ENCODE measurements at places on chromosomes 12 and 14. TPM values are rescaled to one million over a fixed set of nuclear protein-coding genes. Genes with fewer than 3 reads are reported as not detected.

DNA sequence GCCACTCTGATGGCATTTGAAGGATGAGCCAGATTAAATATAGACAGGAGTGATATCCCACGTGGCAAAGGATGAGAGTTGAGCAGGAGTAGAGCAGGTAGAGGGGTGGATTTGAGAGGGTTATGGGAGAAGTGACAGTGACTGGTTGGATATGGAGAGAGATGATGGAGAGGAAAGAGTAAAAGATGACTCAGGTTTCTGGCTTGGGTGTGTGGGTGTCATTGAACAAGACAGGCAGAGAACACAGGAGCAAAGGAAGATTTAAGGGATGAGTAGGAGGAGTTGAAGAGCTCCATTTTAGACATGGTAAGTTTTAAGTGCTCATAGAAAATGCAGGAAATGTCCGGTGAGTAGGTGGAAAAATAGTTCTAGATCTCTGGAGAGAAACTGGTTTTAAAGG, 136.9 kb downstream of the EGLN3 start:
- no peak for DNase-seq

DNA sequence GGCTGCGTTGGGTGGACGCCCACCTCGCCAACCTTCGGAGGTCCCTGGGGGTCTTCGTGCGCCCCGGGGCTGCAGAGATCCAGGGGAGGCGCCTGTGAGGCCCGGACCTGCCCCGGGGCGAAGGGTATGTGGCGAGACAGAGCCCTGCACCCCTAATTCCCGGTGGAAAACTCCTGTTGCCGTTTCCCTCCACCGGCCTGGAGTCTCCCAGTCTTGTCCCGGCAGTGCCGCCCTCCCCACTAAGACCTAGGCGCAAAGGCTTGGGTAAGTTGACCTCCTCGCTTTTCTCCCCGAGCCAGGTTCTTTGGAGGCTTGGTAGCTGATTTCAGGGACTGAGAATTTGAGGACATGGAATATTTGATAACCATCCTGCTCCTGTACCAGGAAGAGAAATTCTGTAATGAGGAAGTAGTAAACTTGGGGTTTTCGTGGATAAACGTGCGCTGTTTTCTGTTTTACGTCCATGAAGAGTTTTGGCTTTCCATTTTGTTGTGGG, 530 bp downstream of the APAF1 start:
- DNase-seq, result no peak

DNA sequence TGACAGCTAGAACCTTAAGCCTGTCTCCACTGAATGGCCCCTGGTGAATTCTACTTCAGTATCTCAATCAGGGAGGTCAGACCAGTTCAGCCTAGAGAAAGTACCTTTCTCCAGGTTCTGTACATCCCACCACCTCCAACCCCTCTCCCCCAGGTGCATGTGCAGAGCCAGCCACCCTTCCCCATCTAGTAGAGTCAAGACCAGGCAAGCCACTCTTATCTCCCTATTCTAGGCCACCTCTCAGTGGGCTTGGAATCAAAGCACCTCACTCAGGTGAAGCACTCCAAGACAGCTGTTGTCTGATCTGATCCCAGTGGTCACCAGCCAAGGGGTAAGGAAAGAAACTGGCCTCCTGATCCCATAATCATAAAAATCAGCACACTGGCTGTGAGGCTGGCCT, 340.9 kb downstream of the BCL11B start:
- DNase-seq, result no peak

DNA sequence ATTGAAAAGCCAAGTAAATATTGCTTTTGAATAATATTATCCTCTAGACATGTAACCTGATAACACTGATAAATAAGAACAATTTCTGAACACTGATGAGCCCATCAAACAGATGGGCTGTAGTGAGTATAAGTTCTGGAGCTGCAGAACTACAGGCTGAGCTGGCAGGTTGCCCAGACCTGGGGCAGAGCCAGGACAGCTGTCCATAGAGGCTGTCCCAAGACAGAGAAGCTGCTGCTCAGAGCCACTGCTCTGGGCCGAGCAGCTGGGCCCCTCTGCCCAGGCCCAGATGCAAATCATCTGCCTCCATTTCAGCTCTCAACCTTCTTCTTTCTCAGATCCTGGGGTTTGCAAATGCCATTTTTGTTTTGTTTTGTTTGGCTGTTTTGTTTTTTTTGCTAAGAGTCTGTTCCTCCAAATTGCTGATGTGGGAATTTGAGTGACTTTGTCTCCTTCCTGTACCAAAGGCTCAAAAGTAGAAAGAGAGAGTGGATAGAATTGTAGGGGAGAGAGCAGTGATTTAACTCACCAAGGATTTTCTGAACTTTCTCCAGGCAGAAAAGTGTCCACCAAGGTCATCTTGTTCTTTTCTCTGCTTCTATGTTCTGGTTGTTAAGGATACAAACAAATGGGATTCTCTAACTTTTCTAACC, 4.0 kb upstream of the TESPA1 start:
- peak; percentile 40 for DNase-seq

DNA sequence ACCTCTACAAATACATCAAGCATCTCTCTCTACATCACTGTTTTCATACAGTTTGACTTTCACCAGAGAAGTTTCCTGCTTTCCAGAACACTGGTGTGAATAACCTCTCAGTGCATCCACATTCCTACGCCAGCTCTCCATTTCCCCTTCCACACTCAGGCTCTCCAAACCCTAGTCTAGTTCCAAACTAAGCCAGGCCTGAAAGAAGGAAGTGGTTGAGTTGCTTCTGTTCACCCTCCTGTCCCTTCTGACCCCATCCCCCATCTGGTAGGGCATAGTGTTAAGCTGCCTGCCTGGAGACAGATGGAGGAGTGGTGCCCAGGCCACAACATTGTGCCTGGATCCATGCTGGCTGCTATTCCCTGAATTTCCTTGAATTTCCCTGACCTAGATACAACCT, 132.4 kb downstream of the GPR65 start:
- DNase-seq, result no peak

- DNase-seq, result no peak
These were observed 30.6 kb downstream of the BORCS5 start for GRCh38 chr12:12387501-12387900.

The OR4Q2 gene
- total RNA-seq, result not detected

The ADGRD1 gene
- 4.0 TPM for total RNA-seq

The MUCL1 gene
- not detected for total RNA-seq
